Activated naive CD8-positive, alpha-beta T cell treated with anti-CD3 and anti-CD28 coated beads, Interleukin-2, amount 50 U/mL, for 24 hours (primary cell): ENCODE measurements at places on chromosomes 13 and 19.

GRCh38 chr19:37979547-37980082 lies 72.6 kb downstream of the SIPA1L3 start:
- H3K27me3 ChIP-seq = no peaks in the 10 kb centered on the region
- peaks cover 15% of the 10 kb centered on the region for H3K4me1 ChIP-seq
- no peak overlapping the region for H3K4me3 ChIP-seq
- DNase-seq = no peak
- H3K27ac ChIP-seq = no peak overlapping the region
- H3K36me3 ChIP-seq = peaks cover 2% of the 10 kb centered on the region

GRCh38 chr13:47598340-47598911 lies 402.6 kb downstream of the SUCLA2 start:
- no peaks in the 10 kb centered on the region for H3K4me1 ChIP-seq
- DNase-seq = no peak
- H3K27me3 ChIP-seq = no peaks in the 10 kb centered on the region
- no peak overlapping the region for H3K27ac ChIP-seq
- no peak overlapping the region for H3K4me3 ChIP-seq

GRCh38 chr19:17103177-17103576 lies 27.6 kb downstream of the MYO9B start:
- no peak overlapping the region for H3K4me3 ChIP-seq
- no peak overlapping the region for H3K27ac ChIP-seq
- H3K4me1 ChIP-seq = peaks cover 30% of the 10 kb centered on the region
- no peaks in the 10 kb centered on the region for H3K27me3 ChIP-seq
- peaks cover 27% of the 10 kb centered on the region for H3K36me3 ChIP-seq
- peak; percentile 33 for DNase-seq

- H3K27ac ChIP-seq = peak overlapping the region; percentile 53
- H3K27me3 ChIP-seq = no peaks in the 10 kb centered on the region
- H3K4me3 ChIP-seq = no peak overlapping the region
Measured at GRCh38 chr19:46609511-46610412, 8.6 kb downstream of the CALM3 start.

- H3K27me3 ChIP-seq = peaks cover 14% of the 10 kb centered on the region
- no peak overlapping the region for H3K4me3 ChIP-seq
- H3K36me3 ChIP-seq = no peaks in the 10 kb centered on the region
Measured at GRCh38 chr13:113787694-113788093, 28.7 kb downstream of the TMEM255B start.

- no peak overlapping the region for H3K27ac ChIP-seq
- peak; percentile 83 for DNase-seq
Measured at GRCh38 chr19:41753159-41753558, 2.2 kb upstream of the CEACAM6 start.

DNA sequence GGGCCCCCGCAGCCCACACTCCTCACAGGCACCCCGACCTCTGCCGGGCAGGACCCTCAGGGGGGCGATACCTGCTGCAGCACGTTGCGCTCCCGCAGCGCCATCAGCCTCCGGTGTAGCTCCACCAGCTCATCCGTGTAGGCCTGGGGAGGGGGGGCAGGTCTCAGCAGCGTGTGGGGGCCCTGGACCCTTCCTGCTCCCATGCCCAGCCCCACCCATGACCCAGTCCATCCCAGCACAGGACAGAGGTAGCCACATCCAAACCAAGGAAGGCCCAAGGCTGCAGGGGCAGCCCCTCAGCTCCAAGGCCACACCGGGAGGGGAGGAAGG lies 66.5 kb downstream of the MLLT1 start:
- H3K27me3 ChIP-seq = no peaks in the 10 kb centered on the region
- DNase-seq = no peak
- H3K36me3 ChIP-seq = no peaks in the 10 kb centered on the region
- no peaks in the 10 kb centered on the region for H3K4me1 ChIP-seq
- no peak overlapping the region for H3K27ac ChIP-seq

GRCh38 chr13:109326601-109327000 lies 459.8 kb downstream of the IRS2 start:
- H3K4me1 ChIP-seq = no peaks in the 10 kb centered on the region
- DNase-seq = no peak
- H3K27me3 ChIP-seq = peaks cover 3% of the 10 kb centered on the region
- H3K36me3 ChIP-seq = no peaks in the 10 kb centered on the region

DNA sequence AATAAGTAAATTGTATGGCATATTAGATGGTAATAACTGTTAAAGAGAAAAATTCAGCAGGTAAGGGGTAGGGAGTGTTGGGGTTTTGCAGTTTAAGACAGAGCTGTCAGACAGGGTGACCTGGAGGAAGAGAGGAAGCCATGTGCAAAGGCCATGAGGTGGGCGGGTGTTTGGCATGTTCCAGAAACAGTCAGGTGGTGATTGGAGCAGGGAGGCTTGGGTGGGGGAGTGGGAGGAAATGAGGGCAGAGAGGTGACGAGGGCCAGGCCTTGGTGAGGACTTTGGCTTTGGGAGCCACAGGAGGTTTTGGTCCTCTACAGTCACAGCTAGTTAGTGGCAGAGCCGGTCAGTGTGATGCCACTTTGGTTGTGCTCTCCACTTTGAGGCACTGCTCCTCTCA lies 20.1 kb downstream of the RYR1 start:
- DNase-seq = no peak
- no peaks in the 10 kb centered on the region for H3K36me3 ChIP-seq
- no peak overlapping the region for H3K4me3 ChIP-seq
- H3K27me3 ChIP-seq = peaks cover 14% of the 10 kb centered on the region
- H3K27ac ChIP-seq = no peak overlapping the region
- H3K4me1 ChIP-seq = peaks cover 3% of the 10 kb centered on the region

DNA sequence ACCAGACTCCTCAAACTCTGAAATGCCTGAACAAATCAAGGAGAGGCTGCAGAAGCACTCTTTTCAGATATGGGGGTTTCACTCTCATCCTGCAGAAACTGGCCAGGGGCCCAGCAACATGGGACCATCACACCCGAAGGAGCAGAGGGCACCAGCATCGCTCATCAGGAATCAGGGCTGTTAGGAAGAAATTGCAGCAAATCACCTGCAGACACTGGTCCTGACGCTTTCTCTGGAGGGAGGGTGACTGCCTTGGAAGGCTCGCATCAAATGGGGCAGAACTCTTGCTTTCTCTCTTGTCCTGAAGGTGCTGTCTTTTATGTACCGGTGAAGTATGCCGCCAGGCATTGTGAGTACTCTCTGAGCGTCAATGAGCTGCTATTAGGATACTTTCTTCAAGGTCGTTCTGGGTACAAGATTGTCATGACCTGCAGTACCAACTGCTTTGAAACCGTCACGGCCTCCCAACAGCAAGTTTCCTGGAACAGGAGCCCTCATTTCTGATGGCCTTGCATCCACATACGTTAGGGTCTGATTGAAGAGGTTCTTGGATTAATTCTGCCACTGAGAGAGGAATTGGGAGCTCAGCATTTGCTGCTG lies 155.7 kb upstream of the SOX1 start:
- no peak for DNase-seq
- H3K4me3 ChIP-seq = no peak overlapping the region
- no peaks in the 10 kb centered on the region for H3K36me3 ChIP-seq
- H3K27ac ChIP-seq = no peak overlapping the region
- H3K27me3 ChIP-seq = no peaks in the 10 kb centered on the region
- no peaks in the 10 kb centered on the region for H3K4me1 ChIP-seq

DNA sequence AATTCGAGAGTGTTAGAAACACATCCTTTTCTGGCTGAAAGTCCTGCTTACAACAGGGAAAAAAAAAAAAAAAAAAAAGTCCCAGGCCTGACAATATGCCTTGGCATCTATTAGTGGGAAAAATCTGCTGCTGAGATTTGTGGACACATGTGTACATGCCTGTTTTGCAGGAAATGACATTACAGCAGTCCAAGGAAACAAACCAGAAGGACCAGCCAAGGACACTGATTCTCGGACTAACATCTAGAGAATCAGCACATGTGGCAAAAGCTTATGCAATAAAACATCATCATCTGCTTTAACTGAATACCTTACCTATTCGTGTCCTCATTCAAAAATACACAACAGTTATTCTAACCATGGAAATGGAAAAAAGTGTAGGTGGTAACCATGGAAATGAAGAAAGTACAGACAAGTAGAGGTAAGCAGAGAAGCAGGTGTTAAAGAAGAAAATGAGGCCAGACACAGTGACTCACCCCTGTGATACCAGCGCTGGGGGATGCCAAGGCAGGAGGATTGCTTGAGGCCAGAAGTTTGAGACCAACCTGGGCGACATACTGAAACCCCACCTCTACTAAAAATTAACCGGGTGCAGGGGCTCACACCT lies 9.4 kb upstream of the DPY19L3 start:
- peak overlapping the region; percentile 54 for H3K27ac ChIP-seq
- DNase-seq = no peak
- H3K36me3 ChIP-seq = peaks cover 10% of the 10 kb centered on the region
- H3K4me1 ChIP-seq = peaks cover 15% of the 10 kb centered on the region

DNA sequence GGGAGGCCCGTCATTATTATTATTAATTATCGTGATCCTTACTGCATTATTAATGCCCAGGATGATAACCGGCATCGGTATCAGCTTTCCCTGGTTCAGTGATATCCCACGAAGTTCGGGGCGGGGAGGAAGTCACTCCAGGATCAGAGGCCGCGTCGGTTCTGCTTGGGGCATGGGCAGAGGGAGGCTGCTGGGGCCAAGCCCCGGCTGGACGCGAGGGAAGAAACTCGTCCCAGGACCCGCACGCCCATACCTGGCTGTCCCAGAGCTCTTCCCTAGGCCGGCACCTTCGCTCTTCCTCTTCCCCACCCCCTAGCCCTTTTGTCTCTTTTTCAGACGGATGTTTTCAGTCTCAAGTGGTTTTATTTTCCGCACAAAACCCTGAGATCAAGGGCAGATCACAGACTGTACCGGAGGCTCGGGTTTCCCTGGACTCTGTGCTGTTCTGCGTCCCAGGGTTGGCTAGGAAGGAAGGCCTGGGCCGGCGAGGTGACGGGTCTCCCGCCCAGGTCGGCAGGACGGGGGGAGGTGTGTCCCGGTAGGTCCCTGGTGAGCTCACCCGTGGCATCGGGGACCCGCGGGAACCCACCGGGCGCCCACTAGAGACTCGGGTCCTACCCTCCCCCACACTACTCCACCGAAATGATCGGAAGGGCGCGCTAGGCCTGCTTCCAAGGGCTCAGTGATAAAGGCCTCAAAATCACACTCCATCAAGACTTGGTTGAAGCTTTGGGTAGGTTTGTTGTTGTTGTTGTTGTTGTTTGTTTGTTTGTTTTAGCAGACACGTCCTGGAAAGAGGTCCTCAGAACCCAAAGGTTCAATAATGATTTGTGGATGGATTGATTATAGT lies 7.9 kb downstream of the ZIC2 start:
- peaks cover 7% of the 10 kb centered on the region for H3K36me3 ChIP-seq
- peaks cover 90% of the 10 kb centered on the region for H3K27me3 ChIP-seq
- no peak overlapping the region for H3K27ac ChIP-seq
- no peak for DNase-seq
